Cerebellar nuclear complex (tissue), 1 donor: ENCODE measurements at places on chromosomes 13 and 19.

DNA sequence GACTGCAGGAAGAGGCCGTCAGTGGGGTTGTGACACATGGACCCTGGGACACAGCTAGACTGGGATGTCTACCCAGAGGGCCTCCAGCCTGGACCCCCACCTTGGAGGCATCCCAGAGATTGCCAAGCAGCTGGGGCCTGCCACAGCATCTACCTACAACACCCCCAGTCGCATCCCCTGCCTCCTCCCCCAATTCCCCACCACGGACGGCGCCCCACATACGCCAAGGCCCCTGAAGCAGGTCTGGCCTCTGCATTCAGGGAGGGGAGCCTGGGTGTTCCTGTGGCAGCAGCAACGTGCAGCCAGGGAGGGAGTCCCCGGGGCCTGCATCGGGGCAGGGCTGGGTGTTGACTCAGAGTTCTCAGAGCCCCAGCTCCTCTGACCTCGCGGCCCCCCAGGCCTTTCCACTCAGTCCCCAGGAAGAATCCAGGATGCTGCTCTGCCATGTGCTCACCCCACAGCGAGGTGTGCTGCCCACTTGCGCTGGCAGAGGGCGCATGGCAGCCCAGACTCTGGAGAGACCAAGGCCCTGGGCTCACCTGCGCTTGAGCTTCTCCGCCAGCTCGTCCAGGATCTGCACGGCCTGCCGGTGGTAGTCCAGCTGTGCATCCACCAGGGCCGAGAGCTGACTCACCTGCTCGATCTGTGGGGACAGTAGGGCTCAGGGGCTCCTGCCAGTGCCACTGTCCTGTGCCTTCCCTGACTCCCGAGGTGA lies 19.6 kb downstream of the MPND start:
- no peak for DNase-seq

- DNase-seq = peak; percentile 56
Observed at GRCh38 chr13:21014502-21015170, 46.8 kb downstream of the LATS2 start.

- DNase-seq = no peak
Observed at GRCh38 chr13:78183732-78184131, 265.1 kb upstream of the EDNRB start.

DNA sequence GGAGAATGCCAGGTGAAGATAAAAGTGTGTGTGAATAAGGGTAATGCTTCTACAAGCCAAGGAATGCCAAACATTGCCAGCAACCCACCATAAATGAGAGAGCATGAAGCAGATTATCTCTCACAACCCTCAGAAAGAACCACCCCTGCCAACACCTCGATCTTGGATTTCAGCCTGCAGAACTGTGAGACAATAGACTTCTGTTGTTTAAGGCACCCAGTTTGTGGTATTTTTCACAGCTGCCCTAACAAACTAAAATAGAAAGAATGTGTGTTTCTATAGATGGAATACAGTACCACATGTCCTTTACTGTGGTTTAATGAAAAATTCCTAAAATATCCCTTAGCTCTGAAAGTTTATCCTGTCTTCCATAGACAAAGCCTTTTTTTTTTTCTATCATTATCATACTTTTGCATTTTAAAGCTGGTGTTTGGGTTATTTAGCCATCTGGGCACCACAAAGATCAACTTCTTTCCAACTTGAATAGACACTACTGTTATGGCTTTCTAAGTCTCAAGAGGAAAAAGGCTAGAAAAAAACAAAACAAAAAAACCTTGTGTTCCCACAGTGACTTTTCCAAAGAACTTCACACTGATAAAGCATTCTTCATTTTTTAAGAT lies 505.6 kb downstream of the KCTD12 start:
- no peak for DNase-seq

- no peak for DNase-seq
Observed at GRCh38 chr19:18480006-18480691, 41.7 kb downstream of the ELL start.

DNA sequence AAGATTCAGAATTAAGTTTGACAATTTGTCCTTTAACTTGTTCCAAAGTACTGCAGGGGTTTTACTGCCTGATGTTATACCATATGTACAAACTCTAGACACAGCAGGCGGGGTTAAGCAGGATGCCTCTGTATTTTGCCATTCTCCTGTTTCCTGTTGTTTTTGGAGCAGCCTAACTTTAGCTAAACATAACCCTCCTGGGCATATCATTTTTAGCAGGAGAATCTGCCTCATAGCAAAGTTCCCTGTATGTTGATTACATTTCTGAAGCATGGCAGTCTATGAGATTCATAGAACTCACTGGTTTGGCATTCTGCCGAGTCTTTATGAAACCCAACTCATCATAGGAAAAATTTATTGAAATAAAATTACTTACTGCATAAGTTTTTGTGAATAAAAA lies 5.2 kb downstream of the LHFPL6 start:
- DNase-seq = no peak

DNA sequence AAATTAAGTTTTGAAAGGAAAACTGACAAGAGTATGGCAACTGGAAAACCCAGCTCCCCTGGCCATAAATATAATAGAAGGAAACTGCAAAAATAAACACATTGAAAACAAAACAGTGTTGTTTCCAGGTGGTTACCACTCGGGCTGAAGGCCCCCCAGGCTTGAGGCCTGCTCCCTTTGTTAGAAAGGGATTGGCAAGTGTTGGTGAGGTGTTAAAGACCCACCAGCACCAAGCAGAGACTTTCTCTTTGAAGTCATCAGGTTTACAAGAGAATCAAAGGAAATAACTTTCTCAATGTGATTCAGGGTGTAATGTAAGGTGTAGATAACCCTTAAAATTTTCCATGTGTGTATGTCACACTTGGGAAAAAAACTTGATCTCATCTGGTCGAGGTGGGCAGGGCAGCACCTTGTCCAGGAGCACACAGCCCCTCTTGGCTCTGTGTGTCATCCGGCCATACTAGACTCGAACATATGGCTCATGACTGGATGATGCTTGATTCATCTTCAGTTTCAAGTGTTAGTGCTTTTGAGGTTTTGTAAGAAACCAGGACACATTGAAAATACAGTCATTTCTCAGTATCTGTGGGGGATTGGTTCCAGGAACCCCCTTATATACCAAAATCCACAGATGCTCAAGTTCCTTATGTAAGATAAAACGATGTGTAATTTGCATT lies 7.8 kb downstream of the ACTN4 start:
- DNase-seq = no peak

DNA sequence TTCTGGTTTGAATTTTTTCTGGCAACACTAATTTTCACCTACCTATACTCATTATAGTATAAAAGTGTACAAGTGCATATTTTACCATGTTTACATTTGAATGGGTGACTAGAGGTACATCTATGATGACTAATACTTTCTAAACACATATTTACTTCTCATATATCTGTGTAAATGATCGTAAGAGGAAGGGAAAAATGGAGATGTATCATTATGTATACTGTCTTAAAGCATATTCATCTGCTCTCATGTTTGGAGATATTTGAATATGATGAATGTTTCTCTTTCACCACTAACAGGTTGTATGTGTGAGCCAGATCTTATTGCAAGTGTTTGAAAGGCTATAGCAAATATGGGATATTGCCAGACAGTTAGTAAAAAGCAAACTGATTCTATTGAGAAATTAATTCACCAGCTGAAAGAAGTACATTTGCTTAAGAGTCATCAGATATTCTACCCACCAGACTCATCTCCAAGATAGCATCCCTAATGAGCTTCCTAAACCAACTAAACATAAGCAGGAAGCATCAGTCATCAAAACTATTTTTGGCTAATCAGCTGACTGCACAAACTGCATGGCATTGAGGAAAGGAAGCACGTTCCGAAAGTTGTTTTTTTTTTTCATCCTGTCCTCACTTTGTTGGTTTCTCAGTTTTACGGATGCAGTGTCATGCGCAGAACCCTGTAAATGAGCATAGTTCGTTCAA lies 738.2 kb downstream of the GPC5 start:
- DNase-seq = no peak
